ENCODE measurements at places on chromosomes 2 and 18. TPM values are rescaled to one million over a fixed set of nuclear protein-coding genes. Genes with fewer than 3 reads are reported as not detected.

GRCh38 chr2:36561237-36561944 lies 36.6 kb downstream of the FEZ2 start:
- no peak for DNase-seq

SPATA3 gene
- total RNA-seq, result not detected

- no peak for DNase-seq
These were observed 296.8 kb upstream of the SLC39A10 start for GRCh38 chr2:195360242-195360641.

SERPINB12 gene
- not detected for total RNA-seq
